8988T (cell line): ENCODE measurements at places on chromosomes 3 and 15.

DNA sequence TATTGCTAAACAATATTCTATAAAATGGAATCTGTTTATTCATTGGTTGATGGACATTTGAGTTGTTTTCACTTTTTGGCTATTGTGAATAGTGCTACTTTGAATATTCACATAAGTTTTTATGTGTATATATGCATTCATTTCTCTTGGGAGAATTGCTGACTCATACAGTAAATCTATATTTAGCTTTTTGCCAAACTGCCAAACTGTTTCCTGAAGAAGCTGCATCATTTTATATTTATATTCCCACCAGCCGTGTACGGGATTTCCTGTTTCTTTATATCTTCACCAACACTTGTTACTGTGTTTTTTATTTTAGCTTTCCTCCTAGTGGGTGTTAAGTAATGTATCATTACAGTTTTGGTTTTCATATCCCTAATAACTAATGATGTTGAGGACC is 12.5 kb upstream of the TCAIM start:
- DNase-seq = no peak

GRCh38 chr3:39812537-39812936 is 3.1 kb downstream of the MYRIP start:
- no peak for DNase-seq

DNA sequence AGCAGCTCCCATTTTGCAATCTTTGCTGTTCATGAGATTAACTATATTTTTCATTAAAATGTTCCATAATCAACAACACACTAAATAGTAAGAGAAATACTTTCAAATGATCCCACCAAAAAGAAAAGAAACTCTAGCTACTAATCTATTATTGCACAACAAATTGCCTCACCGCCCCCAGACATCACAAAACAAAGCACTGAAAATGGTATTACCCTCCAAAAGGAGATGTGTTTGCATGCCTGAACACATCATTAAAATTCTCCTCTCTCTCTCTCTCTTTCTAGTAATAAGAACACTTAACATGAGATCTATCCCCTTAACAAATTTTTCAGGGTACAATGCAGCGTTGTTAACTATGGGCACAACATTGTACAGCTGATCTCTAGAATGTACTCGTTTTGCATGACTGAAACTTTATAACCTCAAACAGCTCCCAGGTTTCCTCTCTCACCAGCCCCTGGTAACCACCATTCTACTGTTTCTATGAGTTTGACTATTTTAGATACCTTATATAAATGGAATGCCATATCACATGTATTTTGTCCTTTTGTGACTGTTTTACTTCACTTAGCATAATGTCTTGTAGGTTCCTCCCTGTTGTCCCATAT is 33.1 kb downstream of the WNT5A start:
- DNase-seq = no peak

DNA sequence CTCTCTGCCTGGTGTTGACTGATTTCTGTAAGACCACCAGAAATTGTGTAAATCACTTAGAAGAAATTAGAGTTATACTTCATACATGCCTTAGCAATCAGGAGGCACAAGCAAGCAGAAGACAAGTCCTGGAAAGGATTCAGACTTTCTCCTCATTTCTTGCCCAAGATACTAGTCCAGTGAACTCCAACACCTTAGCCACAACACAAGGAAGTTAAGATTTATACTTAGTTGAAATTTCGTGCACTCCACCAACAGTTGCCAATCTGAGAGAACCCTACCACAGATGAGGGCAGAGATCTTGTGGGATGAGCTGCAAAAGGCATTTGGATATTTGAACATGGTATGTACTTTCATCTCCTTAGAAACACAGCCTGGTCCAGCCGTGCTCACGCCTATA is 2.3 kb downstream of the P3H2 start:
- DNase-seq = no peak

DNA sequence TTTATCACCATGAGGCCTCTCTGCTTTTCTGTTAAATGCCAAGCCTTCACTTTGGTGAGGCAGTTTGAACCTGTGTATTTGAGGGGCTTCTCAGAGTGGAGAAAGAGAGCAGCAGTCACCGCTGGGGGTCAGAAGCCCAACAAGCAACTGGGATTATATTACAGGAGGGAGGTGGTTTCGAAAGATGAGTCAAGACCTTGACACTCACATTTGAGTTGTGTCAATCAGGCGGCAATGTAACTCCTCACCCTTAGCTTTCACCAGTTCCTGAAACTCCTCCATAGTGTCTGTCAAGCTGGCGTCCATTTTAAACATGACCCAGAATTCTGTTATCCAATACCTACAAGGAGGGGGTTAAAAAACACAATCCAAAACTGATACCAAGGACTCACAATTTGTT is 46.5 kb downstream of the RASGRP1 start:
- no peak for DNase-seq

- no peak for DNase-seq
These were observed 855 bp downstream of the GMPPB start for GRCh38 chr3:49722896-49723295.

DNA sequence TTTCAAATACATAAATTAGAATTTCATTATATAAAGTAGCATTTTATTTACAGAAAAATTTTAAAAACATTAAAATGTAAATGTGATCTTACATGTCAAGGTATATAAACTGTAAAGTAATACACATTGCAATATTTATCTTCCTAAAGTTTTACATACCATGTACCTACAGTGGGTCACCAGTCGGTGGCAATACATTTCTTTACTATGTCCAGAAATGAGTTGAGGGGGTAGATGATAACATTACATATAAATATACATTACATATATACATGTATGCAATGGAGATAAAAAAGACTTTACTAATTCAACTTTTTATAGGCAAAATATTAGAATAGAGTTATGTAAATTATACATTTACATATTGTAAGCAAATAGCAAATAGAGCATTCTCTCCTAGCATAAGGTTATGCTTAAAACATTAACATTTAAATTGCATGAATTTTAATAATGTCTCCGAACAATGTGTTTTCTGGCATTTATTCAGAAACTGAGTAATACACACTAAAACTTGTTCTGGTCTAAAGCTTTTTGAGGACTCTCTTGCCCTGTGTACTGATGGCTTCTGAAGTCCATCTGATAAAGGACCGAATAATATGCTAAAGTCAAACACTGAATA is 93.3 kb upstream of the NLGN1 start:
- no peak for DNase-seq

GRCh38 chr15:60362321-60363086 is 35.3 kb downstream of the ANXA2 start:
- no peak for DNase-seq

- DNase-seq = no peak
These were observed 20.0 kb upstream of the PLCL2 start for GRCh38 chr3:16864610-16865313.

GRCh38 chr3:81876826-81877225 is 115.4 kb upstream of the GBE1 start:
- DNase-seq = no peak

- DNase-seq = no peak
These were observed 400.9 kb upstream of the MCTP2 start for GRCh38 chr15:93830221-93831080.

DNA sequence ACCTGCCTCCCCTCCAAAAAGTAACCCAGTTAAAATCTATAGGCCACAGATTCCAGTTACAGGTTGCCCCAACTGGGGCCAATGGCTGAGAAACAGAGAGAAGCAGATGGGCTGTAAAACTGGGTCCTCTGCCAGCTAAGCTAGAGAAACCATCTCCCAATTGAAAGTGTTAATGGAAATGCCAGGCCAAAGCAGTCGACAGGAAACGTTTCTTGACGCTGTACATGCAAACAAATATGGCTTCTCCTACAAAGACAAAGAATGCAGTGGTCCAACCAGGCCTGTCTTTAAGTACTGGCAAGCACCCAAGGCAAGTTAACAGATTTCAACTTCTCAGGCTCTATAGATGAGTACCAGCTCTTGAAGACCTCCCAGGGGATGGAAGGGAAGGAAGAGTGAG is 71.3 kb downstream of the MAGI1 start:
- no peak for DNase-seq

GRCh38 chr3:24052446-24052845 is 107.4 kb downstream of the NR1D2 start:
- DNase-seq = no peak

GRCh38 chr15:79675982-79676381 is 220.8 kb downstream of the MTHFS start:
- DNase-seq = no peak

DNA sequence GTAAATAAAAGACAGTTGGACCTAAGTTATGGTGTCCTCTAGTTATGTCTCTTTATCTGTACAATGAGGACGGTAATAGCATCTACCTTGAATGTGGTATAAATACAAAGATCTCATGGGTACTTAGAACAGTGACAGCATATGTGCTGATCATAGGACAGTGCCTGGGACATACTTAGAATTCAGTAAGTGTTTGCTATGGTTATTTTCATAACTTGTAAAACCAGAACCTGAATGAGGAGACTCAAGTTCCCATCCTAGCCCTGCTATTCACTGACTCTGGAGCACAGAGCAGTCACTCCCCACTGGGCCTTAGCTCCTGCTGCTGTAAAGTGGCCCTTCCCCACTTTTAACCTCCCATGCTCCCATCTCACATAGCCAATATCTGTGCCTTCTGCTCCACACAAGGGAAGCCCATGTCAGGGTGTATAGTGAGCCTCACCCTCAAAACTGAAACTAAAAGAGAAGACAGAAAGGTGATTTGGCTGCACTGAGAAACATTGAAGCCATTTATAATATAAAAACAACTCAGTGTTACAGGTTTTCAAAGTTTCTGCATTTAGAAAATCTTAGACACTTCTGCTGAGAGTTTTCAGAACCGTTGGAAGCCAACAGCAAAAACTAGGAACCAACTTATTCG is 225.4 kb upstream of the UBE2E2 start:
- DNase-seq = no peak

GRCh38 chr3:137906985-137907649 is 102.8 kb upstream of the CLDN18 start:
- DNase-seq = no peak

DNA sequence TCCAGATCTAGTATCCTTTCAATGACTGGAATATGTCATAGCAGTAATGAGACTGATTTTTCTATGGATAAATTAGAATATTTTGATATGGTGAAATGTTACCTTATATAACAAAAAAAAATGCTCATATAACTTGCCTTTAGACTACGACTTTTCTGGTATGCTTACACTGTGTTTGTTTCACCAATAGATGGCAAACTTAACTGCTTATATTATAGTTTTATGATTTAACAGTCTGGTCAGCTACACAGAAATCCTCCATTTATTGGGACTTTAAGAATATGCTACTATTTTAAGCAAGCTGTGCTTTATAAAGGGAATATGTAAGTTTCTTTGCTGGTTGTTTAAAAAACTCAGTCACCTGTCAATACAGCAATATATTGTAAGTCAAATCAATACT is 205.6 kb downstream of the VGLL3 start:
- no peak for DNase-seq

DNA sequence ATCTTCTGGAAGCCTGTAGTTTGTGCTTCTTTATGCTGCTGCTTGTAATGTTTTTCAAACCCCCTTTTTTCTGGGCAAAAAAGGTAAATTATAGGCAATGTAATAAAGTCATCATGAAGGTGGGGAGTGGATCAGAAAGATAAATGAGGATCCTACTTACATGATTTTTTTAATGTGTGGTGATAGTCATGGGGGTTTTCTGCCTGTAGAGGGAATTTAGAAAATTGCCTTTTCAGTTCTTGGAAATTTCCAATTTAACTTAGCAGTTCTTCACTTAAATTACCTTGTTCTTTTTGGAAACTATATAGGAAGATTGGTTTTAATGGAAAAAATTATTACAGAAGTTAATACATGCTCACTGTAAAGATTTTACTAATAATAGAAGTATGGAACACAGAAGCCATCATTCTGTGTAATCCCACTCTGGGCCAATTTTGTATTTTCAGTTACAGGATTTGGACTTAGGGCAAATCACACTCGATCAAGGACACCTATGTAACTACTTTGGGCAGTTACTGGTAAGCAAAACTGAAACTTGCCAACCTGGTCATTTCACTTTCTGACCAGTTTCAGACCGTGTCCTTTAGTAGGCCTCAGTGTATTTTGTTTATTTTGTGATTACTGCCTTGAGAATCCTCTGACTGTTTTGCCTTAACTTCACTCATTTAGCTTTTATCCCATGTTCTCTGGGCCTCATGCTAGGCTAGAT is 10.5 kb upstream of the SCAANT1 start:
- no peak for DNase-seq

GRCh38 chr3:120693439-120694171 is 11.6 kb upstream of the HGD start:
- DNase-seq = no peak

GRCh38 chr15:48851956-48852355 is 26.0 kb upstream of the EID1 start:
- no peak for DNase-seq

DNA sequence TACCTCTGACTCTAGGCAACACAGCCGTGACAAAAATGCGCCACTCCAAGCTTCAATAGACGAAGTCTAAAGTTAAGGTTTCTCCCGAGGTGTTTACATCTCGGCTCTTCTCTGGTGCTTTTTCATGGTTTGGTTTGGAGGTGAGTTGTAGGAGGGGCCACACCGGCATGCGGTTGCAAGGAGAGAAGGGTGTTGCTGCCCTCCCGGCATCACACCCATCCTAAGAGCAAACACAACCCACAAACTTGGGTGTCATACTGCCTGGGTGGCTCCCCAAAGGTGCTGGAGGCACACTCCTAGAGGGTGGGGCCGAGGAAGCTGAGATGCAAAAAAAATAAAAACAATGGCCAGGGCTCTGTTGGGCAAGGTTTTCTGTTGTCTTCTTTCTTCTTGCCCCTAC is 225.2 kb upstream of the ICE2 start:
- no peak for DNase-seq

DNA sequence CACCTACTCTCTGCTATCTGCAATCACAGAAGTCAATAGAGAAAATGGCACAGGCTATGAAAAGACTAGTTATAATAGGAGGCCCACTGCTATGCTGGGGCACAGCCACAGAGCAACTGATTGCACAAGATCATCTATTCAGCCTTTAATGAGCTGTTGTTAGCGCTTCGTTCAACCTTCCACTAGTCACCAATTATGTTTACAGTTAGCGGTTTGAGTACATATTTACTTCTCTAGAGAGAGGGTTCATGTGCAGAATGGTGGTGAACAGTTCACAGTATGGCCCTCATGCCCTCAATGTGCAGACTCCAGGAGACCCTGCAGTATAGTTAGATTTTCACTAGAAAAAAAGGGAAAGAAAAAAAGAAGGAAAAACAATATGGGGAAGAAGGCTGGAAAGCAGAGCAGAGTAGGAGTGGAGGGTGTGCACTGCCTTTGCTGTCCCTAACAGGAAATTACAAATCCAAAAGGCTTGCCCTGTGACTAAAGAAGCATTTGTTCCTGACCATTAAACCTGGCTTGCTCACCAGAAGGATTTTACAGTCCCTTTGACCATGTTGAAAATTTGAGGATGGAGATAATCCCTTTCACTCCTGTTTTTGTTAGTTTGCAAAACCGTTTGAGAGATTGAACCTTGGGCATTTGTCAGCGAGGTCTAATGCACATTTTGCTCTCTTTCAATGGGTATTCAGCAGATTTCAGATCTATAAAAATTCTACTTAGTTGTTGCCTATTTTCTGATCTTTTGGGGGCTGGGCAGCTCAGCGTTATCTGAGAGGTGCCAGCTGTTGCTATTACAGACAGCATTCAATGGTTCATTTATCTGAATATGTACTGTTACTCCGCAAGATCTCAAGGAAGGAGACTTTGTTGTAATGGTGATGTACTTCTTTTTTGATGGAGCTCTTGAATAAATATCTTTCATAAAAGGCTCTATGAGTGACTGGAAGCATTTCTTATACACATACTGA is 296.1 kb downstream of the LSAMP start:
- no peak for DNase-seq

GRCh38 chr3:181940703-181941102 is 229.0 kb downstream of the SOX2 start:
- DNase-seq = no peak

- DNase-seq = no peak
These were observed 48.8 kb downstream of the UBP1 start for GRCh38 chr3:33391255-33391995.
